ENCODE measurements at places on chromosomes 4 and X.

- no peak for DNase-seq
These were observed 179.8 kb downstream of the SLIT2 start for GRCh38 chr4:20431543-20431951.

GRCh38 chrX:12977761-12978204 is 2.9 kb downstream of the TMSB4X start:
- no peak for DNase-seq

- no peak for DNase-seq
These were observed 30.0 kb upstream of the FGG start for GRCh38 chr4:154642373-154643009.

- DNase-seq: no peak
These were observed 3.6 kb downstream of the SASH3 start for GRCh38 chrX:129783291-129783713.

- DNase-seq: no peak
These were observed 1.9 kb upstream of the SNX25 start for GRCh38 chr4:185207466-185207865.

- no peak for DNase-seq
These were observed 216.2 kb upstream of the BMP3 start for GRCh38 chr4:80814266-80814665.

GRCh38 chr4:1659104-1660043 is 24.7 kb downstream of the FAM53A start:
- DNase-seq: no peak

DNA sequence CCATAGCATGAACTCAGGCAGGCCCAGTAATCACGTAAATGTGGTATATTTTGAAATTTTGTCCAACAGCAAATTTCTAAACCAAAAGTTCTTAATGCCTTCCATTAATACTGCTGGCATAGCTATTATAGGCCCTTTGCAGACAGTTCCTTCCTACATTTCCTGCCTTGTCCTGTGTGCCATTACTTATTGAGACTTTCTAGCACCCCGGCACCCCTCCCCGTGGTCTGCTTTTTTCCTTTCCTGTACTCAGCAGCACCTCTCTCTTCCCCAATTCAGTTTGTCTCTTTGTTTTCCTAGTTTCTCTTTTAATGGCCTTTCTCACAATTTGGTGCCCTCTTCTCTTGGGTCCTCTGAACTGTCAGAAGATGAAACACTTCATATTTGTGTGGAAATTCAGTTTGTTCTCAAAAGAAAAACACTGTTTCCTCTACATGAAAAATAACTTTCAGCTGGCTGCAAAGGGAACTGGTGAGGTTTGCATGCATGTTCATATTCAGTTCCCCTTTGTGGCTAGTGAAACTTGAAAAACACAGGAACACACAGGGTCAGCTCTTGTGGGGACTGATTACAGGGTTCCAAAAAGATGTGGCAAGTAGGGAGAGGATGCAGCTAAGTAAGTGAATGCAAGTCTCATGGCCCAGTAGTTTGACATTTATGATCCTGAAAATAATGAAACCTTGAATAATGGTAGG is 17.1 kb downstream of the GPR34 start:
- DNase-seq: no peak

GRCh38 chr4:139641218-139641617 is 24.4 kb upstream of the MGST2 start:
- DNase-seq: no peak

DNA sequence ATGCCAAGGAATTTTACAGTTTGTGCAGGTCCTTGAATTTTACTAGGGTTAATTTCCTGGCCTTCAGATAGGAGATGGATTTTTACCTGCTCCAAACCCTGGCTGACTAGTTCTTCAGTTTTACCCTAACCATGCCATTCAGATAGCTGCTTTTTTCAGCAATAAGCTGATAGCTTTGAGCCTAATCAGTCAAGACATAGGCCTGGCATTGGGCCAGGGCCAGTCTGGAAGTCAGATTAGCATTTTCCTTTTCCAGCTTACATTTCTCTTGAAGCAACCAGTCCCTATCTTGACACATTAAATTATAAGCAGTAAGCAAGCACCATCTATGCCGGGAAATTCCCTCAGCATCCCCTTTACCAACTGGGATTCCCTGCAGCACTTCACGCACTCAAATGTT is 177.1 kb downstream of the ADGRA3 start:
- DNase-seq: no peak

DNA sequence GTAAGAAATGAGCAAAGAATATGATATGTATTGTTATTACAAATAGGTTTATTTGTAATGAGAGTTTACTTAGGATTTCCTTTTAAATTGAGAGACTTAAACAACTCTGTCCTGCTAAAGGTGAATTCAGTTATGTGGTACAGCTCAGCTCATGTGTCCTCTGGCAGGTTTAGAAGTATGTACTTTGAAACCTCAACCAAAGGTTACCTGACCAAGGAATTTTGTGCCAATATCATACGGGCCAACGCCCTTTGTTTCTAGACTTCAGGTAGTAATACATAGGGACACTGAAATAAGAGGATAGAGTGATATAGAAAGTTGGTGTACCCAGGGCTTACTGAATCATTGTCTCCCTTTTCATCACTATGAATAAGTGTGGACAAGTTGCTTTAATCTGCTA is 25.7 kb downstream of the SLAIN2 start:
- DNase-seq: no peak

GRCh38 chr4:111535792-111536191 is 609.5 kb upstream of the FAM241A start:
- DNase-seq: no peak

DNA sequence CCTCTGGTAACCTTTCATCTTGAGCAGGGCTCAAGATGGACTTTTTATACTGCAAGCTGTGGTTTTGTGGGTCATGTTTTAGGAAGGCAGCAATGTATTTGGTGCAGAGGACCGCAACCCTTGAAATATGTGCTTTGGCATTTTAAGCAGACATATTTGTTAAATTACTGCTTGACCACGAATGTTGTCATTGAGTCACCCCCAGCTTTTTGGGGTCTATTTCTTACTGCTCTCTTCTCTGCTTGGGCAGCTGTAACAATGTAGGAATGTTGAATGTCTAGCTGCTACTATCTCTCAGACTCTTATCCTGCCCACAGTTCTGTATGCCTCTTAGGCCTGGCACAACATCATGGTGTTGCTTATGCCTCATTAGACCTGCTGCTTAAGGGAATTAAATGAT is 6.0 kb downstream of the RBPJ start:
- DNase-seq: no peak

- no peak for DNase-seq
These were observed 26.7 kb downstream of the SH3RF1 start for GRCh38 chr4:169243825-169244609.

GRCh38 chr4:111454961-111455360 is 690.3 kb upstream of the FAM241A start:
- no peak for DNase-seq

- peak; percentile 28 for DNase-seq
These were observed 4.5 kb upstream of the PLCXD1 start for GRCh38 chrX:276581-277201.

DNA sequence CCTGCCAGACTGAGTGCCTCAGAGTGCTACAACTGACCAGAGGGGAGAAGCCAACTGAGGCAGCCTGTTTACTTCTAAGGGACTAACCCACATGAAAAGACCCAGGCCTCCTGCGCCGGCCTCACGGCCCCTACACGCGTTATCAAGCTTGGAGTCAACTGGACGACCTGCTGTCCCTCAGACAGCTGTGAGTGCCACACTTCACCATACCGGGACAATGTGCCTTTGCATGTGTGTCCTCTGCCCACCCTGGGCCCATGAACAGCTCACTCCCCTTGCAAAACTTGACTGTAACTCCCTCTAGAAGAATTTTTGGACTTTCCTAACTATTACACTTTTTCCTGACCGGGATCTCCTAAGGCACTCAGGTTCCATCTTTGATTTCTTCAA is 1.8 kb downstream of the NOP14 start:
- DNase-seq: no peak

- DNase-seq: no peak
These were observed 3.3 kb upstream of the AWAT2 start for GRCh38 chrX:70052895-70053615.

GRCh38 chr4:46870411-46870810 is 38.6 kb downstream of the COX7B2 start:
- no peak for DNase-seq

DNA sequence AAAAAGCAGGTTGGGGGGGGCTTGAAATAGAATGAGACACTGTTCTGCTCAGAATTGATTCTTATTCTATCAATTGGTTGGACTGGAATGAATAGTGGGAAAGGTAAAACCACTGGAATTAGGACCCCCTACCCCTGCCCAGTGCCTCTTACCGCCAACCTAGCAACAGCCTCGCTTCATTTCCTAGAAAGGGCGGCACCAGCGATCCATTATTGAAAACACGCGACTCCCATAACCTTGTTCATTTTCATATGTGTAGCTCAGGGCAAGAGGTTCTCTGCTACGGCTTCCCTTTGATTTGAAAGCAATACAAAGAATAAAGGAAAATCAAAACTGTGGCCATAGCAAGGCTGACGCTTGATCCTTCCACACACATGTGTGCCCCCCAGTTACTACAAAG is 33.7 kb downstream of the IDS start:
- DNase-seq: no peak

DNA sequence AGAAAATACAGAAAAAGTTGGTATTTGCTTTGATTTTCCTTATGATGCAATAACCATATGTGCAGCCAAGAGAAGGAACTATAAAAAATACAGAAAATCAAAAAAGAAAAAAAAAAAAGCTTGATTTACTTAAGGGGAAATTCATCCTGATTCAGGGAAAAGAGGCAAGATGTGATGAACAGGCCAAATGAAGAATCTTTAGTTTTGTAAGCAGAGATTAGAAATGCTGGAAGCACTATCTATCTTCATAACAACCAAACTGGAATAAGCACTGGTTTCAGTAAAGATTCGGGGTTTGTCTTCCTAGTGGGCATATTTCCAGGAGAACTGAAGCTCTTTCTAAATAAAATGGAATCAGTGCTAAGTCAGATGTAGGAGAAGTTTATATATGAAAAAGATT is 82.9 kb upstream of the KCNIP4 start:
- no peak for DNase-seq

DNA sequence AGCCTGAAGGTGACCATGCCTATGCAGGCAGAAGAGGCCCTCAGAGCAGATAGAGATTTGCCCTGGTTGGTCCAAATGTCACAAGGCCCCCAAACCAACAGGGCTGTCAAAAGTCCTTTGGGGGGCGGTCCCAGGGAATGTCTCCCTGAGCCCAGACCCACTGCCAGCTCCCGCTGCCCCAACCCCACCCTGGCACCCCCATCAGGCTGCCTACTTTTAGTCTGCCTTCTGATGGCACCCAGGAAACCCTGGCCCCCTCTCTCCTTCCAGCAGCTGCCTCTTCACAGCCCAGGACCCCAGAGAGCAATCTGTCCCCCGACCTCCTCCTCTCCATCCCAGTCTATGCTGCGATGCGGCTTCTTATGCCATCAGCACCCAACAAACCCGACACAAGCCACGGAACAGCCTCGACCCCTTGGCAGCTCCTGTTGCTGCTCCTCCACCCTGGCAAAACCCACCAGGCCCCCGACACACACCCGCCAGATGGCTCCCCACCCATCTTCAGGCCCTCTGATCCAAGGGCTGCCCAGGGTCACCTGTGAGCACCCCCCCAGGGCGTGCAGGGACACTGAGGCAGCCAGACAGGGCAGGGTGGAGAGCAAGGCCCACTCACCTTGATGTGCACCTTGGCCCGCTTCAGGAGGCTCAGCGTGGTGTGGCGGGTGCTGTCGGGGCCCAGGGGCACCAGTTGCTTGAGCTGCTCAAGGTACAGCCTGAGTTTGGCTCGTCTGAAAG is 9.9 kb downstream of the MXD4 start:
- DNase-seq: no peak

- no peak for DNase-seq
These were observed 4.6 kb upstream of the TIFA start for GRCh38 chr4:112290341-112290740.

DNA sequence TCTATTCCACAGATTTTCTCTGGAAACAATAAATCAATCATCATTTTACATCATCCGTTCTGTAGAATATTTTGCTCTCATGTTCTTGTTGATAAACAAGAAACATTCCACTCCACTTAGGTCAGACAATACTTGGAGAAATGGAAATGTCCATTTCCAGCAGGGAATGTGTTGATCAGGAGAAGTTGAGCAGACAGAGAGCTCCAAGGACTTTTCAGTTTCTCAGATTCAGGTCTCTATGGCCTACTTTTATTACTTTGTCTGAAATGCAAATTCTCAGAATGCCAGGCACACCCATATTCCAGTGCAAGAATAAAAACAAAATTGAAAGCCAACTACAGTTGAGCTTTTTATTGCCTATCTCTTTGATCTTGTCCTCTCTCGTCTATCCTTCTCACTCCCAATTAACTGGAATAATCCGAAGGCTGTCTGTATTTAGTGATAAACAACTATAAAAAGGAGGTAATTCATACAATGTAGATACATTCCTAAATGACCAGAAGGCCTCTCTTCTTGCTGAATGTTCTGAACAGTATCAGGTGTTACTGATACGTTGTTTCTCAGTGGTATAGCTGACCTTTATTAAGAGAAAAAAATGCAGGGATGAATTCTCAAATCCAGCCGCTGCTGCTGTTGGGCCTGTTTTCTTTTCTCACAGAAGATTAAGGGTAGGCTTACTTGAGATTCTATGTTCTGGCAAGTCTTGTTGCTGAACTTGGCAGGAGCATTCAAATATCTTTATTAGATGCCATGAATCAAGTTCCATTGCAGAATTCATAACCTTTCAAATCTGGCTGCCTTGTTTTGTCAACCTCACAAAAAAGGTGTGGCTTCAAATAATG is 72.1 kb downstream of the HPGD start:
- no peak for DNase-seq

- no peak for DNase-seq
These were observed 1.5 kb upstream of the PLAC1 start for GRCh38 chrX:134659761-134660160.

DNA sequence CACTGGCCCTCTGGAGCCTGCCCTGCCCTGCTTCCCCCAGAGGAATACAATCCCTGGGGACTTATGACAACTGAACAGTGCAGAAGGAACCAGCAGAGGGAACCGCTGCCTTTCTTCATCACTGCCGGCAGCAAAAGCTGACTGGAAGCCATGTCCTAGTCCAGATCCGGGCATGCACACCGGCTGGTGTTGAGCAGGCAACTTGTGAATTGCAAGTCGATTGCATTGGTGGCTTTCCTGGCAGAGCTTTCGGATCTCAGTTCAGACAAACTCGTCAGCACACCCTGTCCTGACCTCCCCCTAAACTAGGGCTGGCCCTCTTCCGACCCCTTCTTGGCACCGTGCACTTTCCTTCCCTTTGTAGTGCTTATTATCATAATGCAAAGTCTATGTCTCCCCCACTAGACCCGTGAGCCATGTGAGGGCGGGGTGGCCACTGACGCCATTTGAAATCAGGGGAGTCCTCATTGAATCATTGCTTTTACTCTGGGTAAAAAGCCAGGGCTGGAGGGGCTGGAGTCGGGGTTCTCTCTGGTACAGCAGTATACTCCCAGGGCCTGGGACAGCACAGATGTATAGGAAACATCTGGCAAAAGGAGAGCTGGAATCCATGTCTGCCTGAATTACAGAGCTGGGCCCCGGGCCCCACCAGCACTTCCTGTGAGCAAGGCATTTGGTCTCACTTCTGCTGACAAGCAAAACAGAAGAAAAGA is 1.8 kb downstream of the ARHGAP4 start:
- peak; percentile 70 for DNase-seq

Measured in CD4-positive, alpha-beta T cell treated with Interleukin-4 for 1 hour (primary cell).